ENCODE measurements at places on chromosomes 4 and X. TPM values are rescaled to one million over a fixed set of nuclear protein-coding genes. Genes with fewer than 3 reads are reported as not detected.

DNA sequence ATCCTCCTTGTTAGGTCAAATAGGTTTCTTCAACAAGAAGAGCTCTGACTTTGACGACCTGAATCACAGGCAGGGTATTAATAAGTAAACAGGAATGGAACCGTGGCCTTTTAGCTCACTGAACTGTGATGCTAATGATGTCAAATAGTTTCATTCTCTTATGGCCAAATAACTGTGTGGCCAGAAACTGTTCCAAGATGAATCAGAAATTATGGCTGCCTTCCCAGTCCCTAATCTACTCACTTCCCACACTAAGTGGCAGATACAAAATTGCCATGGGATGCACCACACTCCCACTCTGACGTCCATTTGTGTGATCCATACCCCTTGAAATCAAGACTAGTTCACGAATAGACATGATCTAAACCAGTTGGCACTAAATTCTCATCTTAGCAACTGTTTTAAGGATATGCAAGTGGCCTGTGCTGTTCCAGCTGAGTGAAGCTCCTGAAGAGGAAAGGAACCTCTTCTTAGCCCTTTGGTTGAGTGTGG is 455.4 kb downstream of the IL15 start:
- peak; percentile 100 for DNase-seq

The PABPC5 gene
- 4.4 TPM for total RNA-seq

DNA sequence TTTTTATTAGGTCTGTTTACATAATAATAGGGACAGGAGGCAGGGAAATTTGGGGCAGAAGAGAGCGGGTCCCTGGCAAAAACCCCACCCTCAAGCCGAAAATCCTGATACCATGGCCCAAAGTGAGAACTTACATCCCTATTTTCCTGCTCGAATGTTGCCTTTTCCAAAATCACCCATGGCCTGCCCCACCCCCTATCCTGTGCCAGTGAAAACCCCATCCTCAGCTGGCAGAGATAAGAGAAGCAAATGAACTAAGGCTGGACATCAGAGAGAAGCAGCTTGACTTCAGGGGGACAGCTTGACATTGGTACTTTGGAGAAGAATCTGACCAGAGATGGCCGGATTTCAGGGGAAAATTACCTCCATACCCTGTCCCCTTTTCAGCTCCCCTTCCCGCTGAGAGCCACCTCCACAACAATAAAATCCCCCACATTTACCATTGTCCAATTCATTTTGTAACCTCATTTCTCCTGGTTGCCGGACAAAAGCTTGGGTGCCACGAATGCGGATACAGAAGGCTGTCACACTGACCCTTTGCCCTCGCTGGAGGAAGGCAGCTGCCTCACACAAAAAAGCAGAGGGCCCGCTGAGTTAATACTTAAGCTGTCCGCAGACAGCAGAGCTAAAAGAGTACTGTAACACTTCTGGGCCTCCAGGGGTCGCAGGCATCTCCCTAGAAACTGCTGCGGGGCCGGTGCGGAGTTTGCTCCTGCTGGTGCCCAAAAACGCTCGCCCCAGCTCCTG is 196.2 kb downstream of the SNCA start:
- peak; percentile 61 for DNase-seq

DNA sequence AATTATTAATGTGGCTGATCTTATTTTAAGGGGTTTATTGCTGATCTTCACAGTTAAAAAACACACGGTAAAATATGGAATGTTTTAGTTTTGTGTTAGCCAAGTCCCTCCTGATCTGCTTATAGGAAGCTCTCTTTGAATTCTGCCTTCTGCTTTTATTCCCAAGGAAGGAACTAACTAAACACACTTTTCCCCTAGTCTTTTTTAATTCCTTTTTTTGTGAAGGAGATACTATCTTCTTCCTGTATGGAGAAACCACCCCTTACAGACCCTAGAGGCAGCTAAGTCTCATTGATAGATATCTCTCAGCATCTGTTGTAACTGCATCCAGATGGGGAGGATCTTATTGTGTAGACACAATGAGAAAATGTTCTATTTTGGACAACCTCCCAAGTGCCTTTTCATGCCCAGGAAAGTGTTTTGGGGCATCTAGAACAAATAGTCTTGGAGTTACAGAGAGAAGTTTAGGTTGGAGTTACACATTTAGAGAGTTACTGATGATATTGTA is 64.4 kb downstream of the AFF1 start:
- no peak for DNase-seq

- peak; percentile 77 for DNase-seq
Measured at GRCh38 chrX:44223150-44223549, 120.3 kb downstream of the EFHC2 start.

DNA sequence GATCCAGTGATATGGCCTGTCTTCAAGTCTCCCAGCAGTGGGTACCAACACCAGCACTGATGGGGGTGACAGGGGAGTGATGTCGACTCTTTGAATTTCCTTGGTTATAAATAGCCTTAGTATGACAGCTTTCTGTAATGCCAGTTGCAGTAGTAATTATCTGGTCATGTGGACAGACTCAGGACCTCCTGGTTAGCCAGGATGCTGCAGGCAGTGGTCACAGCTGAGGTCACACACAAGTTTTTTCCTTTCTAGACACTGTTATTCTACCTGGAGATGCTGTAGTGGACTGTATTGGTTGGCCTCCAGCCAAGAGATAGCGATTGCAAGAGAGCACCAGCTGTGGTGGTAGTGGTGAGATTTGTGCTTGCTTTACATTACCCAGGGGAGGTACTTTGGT is 63.6 kb downstream of the UPRT start:
- no peak for DNase-seq

DNA sequence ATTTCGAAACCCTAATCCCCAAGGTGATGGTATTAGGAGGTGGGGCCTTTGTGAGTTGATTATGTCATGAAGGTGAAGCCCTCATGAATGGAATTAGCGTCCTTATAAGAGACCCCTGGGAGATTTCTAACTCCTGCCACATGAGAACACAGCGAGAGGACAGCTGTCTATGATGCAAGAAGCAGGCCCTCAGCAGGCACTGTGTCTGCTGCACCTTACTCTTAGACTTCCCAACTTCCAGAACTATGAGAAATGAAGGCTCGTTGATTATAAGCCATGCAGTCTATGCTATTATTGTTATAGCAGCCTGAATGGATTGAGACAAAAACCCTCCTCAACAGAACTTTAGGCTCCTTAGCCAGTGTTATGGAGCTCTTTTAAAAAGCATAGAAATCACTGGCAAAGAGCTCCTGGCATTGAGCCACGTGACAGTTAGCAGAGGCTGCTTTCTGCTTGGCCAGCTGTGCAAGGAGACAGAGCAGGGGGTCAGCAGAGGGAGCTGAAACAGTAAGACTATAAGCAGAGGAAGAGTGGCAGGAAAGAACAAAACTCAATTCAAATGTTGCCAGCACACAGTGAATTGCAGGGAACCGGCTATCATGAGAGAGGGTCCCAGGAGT is 219.2 kb upstream of the FAT1 start:
- DNase-seq, result peak; percentile 73

- DNase-seq, result peak; percentile 33
Measured at GRCh38 chr4:40046311-40046980, 10.2 kb upstream of the N4BP2 start.

DNA sequence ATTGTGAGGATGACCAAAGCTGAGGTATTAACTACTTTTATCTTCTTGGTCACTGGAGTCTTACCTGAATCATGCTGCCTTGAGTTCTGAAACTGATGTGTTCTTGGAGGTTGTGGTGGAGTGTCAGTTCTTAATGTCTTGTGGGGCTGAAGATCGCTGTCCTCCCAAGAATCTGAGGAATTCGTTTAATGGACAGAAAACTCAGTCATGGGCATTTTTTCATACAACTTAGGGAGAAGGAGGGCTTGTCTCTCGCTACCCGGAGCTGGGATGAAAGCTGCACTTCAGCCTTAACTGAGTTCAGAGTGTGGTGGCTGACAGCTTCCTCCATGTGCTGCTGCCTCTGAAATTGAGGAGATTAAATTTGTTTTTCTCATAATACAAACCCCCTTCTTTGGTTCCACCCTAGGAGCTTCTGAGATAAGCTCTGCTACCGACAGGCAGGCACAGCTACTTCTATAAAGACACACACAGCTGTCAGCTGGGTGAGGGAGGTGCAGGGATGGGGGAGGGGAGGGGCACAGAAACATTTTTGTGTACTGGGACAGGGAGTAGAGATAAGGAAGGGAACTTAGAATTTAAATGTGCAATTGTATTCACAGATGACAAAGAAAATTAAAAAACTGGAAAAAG is 30.8 kb downstream of the RBBP7 start:
- DNase-seq, result peak; percentile 39

GRCh38 chr4:7206911-7207567 is 14.7 kb downstream of the SORCS2 start:
- peak; percentile 76 for DNase-seq

DNA sequence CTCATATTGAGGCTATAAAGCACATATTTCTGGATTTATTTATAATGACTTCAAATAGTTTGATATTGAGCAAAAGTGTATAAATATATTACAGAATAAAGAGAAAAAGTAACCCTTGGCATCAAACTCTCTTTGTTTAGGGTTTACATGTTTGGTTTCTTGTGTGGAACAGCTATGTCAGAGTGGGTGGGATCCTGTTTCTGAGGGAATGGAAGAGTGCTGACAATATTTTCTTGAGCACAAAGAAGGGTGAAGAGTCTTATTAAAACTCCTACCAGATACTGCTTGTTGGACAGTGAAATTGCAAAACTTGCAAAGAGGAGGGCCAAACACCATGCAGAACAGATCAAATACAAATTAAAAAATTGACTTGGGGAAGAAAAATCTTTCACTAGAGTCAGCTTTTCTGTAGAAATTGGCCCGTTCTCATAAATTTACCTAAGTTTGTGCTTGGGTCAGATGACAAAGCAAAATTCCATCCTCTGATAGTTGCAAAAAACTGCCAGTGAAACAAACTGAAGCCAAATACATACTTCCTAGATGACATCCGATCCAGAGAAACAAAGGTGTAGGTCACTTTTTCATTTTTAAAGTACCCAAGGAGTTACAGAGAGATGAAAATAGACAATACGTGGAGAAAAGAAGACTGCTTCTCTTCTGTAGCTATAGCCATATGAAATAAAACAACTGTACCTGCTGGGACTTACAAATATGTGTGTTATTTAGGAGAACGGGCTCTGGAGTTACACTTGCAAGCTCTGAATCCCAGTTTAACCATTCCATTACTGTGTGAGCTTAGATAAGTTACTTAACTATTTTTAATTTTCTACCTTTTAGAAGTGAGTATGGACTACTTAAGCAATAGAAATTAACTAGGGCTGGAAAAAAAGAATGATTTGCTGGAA is 133.3 kb downstream of the MAML3 start:
- DNase-seq, result no peak

The ARSJ gene
- 30.8 TPM for total RNA-seq

The TEX13D gene
- total RNA-seq, result not detected

The ADAM29 gene
- not detected for total RNA-seq

DNA sequence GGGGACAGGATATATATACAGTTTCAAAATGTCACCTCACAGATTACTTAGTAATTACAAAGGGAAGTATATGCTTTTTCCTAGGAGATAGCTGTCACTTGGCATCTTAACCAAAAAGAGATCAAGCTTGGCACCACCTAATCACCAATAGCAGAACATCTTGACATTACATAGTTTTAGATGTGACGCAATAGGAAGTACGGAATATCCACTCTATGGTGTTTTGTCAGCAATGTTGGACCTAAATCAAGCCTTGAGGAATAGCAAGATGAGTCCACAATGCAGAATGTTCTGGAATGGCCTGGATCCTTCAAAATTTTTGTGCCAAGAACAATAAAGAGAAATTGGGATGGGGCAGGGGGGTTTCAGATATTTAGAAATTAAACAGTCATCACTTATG is 1488.2 kb downstream of the FSTL5 start:
- no peak for DNase-seq

- no peak for DNase-seq
Measured at GRCh38 chr4:187127456-187127855, 403.8 kb upstream of the FAT1 start.

GRCh38 chrX:118350221-118350620 is 4.3 kb downstream of the WDR44 start:
- peak; percentile 31 for DNase-seq

GRCh38 chr4:61824454-61824853 is 624.3 kb downstream of the ADGRL3 start:
- no peak for DNase-seq

GRCh38 chrX:152640034-152640818 is 2.5 kb downstream of the GABRQ start:
- peak; percentile 74 for DNase-seq

- no peak for DNase-seq
Measured at GRCh38 chr4:25801594-25801993, 61.2 kb downstream of the SEL1L3 start.

DNA sequence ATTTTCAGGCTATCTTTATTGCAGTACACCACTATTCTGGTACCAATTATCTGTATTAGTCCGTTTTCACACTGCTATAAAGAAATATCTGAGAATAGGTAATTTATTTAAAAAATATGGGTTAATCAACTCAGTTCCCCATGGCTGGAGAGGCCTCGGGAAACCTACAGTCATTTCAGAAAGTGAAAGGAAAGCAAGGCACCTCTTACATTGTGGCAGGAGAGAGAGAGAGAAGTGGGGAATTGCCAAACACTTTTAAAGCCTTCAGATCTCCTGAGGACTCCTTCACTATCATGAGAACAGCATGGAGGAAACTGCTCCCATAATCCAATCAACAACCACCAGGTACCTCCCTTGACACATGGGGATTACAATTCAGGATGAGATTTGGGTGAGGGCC is 54.7 kb downstream of the AMER1 start:
- no peak for DNase-seq

DNA sequence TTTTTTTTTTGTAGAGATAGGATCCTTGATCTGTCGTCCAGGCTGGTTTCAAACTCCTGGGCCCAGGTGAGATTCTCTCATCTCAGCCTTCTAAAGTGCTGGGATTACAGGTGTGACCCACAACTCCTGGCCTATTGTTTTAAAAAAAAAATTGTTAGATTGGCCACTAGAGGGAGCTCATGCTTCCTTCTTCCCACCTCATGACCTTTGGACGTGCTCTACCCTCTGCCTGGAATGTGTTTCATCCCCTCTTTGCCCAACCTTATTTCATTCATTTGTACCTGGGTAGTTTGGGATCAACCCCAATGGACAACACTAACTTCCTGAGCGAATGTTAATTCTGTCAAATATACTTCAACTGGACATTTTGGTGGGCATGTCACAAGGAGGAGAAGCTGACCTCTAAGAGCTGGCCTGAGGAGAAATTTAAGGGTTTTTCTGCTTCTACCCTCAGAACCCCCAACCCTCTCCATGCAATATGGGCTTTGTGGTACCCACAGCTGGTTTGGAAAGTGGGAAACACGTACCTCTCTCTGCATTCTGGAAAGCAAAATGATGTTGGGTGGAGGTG is 6.4 kb downstream of the PPEF2 start:
- DNase-seq, result peak; percentile 34

GRCh38 chrX:39227371-39227770 is 426.1 kb downstream of the MID1IP1 start:
- no peak for DNase-seq

GRCh38 chrX:103063191-103063845 is 653 bp downstream of the BEX1 start:
- DNase-seq, result peak; percentile 26

DNA sequence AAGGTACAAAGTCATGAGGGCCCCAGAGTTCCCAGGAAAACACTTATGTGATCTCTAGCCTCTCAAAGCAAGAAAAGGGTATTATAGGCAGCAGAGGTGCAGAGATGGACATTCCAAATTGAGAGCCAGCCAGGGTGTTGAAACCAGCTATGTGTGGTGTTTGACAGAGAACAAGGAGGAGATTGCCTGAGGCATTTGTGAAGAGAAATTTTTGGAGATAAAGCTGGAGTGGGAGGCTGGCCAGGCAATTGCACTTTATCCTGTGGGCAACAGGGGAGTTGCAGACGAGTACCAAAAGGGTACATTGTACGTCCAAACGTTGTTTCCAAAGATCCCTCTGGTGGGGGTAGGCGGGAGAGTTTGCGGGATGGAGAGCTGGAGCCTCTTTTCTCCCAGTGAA is 2.5 kb upstream of the GABRE start:
- no peak for DNase-seq

The SCD5 gene
- total RNA-seq, result 10.5 TPM

All from fibroblast of lung (primary cell).